ENCODE measurements at places on chromosomes 11 and 22.

- no peak for DNase-seq
These were observed 942.0 kb downstream of the DLG2 start for GRCh38 chr11:84685149-84685548.

- DNase-seq = peak; percentile 72
These were observed 2.5 kb downstream of the ROBO3 start for GRCh38 chr11:124867700-124868099.

- DNase-seq = no peak
These were observed 26.3 kb downstream of the MEI1 start for GRCh38 chr22:41725510-41726110.

DNA sequence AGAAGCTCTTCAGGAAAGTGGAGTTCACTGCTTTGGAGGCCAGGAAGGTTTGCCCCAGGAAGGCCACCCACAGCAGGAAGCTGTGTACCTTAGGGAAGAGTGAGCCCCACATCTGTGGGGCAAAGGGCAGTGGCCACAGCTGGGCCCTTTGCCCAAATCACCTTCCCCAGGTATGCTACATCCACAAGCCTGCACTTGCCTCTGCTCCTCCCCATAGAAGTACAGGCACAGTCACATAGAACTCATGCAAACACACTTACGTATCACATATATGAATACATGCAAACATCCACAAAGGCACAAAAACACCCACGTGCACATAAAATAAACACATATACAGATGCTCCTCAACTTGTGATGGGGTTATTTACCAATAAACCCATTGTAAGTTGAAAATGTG is 2.1 kb downstream of the TRIM29 start:
- DNase-seq = no peak

GRCh38 chr22:41526226-41526829 is 17.9 kb downstream of the POLR3H start:
- DNase-seq = no peak

- peak; percentile 34 for DNase-seq
These were observed 27.8 kb upstream of the ZNRF3 start for GRCh38 chr22:28855355-28856094.

DNA sequence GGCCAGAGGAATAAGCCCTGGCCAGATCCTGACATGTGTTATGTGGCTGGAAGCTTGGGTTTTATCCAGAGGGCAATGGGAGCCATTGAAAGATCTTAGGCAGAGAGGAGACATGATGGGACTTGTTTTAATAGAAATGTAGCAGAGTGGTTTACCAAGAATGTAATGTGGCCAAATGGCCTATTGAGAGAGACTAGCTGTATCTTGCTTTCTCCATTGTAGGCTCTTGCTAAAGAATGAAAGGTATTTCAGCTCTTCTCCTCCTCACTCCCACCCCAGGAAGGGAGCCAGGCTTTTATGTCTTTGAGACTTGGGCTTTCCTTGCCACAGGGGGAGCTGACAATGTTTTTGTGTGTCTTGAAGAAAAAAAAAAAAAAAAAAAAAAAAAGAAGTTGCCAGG is 82.3 kb downstream of the TRIM29 start:
- DNase-seq = no peak

GRCh38 chr22:49767355-49768062 is 60.2 kb downstream of the BRD1 start:
- DNase-seq = peak; percentile 59

DNA sequence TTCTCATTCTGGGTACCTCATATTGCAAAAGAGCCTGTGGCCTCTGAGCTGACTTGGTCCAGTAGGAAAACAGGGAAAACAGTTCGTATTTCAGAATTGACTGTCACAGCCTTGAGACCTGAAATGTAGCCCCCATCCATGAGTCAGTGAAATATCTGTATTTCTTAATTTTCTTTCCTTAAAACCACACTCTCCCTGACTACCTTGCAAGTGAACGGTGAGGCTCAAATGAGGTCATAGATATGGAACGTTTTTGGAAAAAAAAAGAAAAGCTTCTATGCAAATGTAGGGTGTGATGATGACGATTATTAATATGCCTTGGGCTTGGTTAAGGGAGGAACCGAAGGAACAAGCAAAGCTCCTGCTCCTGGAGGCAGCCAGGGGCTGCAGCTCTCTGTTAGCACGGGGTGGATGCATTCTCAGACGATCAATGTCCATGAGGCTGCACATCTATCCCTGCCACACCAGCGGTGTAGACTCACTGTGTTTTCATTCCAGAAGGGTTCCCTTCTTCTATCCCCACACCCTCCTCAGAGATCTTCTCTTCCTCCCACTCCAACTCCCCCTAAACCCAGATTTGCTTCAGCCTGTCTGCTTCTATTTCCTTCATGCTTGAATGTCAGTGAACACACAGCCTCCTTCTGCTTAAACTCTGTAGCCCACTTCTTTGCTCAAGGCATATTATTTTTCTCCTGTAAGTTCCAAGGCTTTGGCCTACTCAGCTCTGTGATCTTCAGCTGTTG is 29.2 kb upstream of the SCN3B start:
- DNase-seq = no peak

DNA sequence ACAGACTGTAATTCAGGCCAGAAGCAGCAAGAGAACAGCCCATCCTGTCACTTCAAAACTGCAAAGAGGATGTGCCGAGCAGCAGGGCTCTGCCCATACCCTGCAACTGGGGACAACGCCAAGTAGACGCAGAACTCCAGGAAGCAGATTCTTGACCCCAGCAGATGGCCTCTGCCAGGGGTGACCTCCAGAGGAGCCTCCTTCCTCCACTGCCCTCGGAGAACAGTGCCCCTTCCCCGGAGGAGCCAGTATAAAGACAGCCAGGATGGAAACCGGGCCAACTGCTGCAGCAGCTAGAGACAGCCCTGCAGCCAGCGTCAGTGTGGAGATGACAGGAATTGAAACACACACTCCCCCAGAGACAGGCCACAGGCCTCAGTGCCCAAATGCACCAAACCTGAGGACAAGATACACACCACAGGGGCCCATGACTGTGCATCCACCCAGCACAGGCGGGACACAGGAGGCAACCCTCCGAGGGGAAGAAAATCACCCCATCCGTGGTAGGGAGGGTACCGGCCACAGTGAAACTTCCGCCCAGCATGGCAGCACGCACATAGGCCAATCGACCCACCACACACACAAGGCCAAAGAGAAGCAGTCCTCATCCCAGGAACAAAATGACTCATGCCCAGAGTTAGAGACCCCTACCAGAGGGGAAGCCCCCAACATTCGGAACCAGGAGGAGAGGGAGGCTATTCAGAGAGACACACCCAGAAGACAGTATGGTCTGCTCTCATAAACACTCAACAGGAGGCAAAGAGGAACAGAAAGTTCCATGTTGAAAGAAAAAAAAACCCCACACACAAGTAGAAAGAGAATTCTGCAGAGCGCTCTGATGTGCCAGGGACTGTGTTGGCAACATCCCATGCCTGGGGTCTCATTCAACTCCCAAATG is 5.6 kb downstream of the AHNAK start:
- DNase-seq = peak; percentile 80

GRCh38 chr11:19577976-19578619 is 134.5 kb upstream of the NAV2 start:
- peak; percentile 74 for DNase-seq

- peak; percentile 59 for DNase-seq
These were observed 37.1 kb upstream of the CARS1 start for GRCh38 chr11:3094223-3094824.

DNA sequence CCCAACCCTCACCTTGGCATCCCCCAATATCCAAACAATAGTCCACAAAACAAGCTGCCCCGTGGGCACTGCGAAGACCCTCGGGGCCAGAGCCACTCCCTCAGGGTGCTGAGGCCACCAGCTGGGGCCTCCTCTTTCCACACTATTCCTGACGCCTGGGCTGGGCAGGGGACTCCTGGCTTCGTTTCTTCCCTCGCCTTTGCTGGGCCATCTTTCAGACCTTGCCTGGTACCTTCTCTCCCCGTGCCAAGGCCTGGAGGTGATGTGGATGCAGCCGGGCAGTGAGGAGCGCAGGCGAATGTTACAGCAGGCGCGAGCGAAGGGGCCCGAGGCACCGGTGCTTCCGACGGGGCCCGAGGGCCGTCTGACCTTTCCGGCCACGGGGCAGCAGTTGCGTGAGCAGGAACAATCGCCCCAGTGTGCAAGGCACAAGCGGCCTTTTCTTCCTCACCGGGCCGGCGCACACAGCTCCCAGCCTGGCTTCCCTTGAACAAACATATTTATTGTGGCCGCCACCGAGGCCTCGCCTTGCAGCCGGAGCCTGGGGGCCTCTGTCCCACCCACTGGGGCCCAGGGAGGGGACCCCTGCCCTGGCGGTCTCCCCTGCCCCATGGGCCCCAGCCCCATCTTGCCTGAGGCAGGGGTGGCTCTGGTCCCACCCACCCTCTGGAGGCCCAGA is 32.6 kb upstream of the KCNQ1OT1 start:
- peak; percentile 81 for DNase-seq

DNA sequence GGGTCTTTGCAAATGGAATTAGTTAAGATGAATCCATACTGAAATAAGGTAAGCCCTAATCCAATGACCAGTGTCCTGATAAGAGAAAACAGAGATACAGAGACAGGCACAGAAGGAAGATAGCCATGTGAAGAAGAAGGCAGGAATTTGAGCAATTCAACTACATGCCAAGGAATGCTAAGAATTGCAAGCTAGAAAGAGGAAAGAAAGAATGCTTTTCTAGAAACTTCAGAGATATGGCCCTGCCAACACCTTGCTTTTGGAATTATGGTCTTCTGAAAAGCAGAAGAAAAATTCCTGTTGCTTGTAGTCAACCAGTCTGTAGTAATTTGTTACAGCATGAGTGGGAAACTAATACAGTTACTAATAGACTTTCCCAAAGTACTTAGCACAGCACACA is 111.3 kb downstream of the SLC17A6 start:
- no peak for DNase-seq

- DNase-seq = no peak
These were observed 11.4 kb downstream of the MPEG1 start for GRCh38 chr11:59201353-59201752.

GRCh38 chr22:30201945-30202344 is 44.6 kb downstream of the LIF start:
- no peak for DNase-seq

- DNase-seq = peak; percentile 43
These were observed 9.7 kb upstream of the NEFH start for GRCh38 chr22:29470159-29470855.

Data from posterior cingulate gyrus (tissue), 11 donors.